NCI-H2081 treated with DMSO at 0.1 percent for 48 hours (cell line): ENCODE measurements at places on chromosomes 12 and 14.

DNA sequence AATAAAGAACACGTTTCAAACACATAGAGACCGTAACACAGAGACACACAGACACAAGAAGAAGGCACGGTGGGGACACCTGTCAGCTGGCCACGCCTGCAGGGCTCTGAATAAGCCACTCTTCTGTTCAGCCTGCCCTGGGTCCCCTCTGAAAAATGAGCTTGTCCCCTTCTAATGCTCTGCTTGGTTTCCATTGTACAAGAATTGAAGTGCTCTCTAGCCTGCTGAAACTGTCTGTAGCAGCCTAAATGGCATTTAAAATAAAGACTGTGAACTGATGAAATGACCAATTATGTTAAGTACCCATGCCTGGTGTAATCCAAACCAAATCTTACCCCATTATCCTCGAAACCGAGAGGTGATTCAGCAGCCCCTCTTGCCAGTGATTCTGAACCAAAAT is 139.8 kb downstream of the FOXN3 start:
- no peak for DNase-seq

DNA sequence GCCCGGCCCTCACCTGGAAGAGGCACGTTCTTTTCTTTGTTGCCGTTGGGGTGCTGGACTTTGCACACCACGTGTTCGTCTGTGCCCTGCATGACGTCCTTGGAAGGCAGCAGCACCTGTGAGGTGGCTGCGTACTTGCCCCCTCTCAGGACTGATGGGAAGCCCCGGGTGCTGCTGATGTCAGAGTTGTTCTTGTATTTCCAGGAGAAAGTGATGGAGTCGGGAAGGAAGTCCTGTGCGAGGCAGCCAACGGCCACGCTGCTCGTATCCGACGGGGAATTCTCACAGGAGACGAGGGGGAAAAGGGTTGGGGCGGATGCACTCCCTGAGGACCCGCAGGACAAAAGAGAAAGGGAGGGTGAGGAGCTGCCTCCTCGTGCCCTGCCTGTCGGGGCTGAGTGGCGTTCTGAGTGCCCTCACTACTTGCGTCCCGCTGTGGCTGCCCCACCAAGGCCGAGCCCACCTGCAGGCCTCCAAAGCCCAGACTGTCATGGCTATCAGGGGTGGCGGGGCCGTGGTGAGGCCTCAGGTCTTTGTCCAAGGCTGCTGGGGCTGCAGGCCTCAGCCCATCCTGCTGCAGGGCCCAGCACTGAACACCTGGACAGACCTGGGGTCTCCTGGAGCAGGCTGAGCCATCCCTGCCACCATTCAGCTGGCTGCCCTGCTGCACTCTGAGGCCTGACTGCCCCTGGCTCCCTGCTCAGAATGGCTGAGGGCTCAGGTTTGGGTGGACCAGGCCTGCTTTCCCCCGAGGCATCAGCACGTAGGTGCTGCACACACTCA is 329.7 kb downstream of the TMEM121 start:
- DNase-seq, result no peak

GRCh38 chr12:26123482-26123980 is 1.3 kb downstream of the BHLHE41 start:
- no peak for DNase-seq

- no peak for DNase-seq
Observed at GRCh38 chr12:85309125-85309566, 29.1 kb downstream of the ALX1 start.

DNA sequence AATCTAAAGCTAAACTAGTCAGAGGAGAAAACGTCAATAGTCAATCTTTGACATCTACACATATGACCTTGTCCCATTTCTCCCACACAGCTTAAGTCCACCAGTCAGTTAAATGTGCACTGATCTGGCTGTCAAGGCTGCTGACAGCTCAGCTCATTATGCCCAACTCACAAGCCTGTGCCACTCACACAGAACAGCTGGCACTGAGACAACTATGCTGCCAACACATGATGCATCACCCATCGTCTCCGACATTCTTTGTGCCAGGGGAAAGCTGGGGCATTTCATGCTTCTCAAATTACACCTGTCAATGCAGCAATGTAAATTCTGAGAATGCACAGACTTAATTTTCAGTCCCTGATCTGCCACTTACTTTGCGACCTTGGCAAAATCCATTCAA is 25.3 kb downstream of the GNS start:
- no peak for DNase-seq

DNA sequence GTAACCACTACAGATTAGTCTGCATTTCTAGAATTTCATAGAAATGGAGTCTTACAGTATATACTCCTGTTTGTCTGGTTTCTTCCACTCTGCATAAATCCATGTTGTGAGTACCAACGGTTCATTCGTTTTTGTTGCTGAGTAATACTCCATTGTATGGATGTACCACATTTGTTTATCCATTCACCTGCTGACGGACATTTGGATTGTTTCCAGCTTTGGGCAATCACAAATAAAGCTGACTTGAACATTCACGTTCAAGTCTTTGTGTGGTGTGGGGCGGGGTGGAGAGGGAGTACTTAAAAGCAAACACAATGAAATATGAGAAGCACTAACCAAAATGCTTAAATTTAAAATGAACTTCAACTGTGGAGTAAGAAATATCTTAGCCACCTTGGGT is 7.1 kb downstream of the HECTD4 start:
- DNase-seq, result no peak

GRCh38 chr12:114450019-114450418 is 44.1 kb upstream of the TBX5 start:
- DNase-seq, result no peak

DNA sequence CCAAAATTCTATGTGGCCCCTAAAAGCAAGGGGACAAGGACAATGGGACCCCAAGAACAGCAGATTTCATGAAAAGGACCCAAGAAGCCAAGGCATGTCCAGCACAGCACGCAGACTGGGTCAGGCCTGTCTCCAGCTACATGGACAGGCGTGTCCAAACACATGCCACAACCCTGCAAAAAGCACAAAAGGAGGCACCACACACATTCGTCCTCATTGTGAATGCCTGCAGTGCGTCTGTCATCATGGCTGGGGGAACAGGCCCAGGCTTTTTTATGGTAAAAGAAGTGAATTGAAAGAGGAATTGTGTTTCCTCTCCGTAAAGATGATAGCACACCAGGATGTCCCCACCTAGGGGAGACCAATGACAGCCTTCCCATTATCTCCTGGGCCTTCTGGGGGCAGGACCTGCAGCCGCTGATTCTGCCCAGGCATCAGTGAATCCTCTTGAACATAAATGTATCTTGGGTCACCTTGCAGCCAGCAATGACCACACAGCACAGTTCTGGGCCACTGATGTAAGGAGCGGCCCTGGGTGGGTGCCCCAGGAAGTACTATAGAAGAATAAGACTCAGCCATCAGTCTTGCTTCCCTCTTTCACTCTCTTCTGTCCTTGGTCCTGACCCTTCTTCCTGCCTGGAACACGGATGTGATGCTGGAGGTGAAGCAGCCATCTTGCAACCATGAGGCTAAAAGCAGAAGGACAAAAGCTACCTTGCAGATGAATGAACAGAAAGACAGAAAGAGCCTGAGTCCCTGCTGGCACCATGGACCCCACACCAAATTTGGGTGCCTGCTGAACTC is 29.8 kb upstream of the C14orf180 start:
- DNase-seq, result no peak

- no peak for DNase-seq
Observed at GRCh38 chr14:57933349-57933748, 67.5 kb upstream of the SLC35F4 start.

- no peak for DNase-seq
Observed at GRCh38 chr12:77204083-77204482, 138.7 kb upstream of the E2F7 start.

DNA sequence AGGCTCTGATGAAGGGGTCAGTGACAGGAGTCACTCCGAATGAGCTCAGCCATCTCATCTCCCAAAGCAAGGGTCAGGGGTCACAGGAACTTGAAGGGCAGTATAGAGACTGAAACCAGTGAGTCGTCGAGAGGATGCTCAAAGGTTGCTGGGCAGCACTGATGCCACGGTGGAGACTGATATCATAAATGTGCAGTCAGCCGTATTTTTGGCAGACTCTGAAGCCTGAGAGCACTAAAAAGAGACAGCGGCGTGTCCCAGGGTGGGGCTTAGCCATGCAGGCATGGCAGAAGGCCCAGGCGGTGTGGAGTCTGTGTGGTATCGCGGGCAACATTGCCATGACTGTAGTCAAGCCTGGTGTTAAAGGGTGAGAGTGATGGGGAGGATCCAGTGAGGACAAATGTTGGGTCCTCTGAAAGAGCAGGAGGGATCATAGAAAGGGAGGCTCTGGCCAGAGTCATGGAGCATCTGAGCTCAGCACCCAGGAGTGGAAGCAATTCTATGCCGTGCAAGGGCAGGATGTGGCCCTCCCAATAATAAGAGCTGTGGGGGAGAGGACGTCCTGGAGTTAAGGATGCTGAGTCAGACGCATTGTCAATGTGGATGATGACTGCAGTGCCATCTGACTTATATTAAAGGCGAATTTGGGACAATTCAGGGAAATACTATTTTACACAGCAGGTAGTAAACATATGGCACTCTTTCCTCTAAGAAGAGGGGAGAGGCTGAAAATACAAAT is 241.2 kb upstream of the FKBP4 start:
- DNase-seq, result no peak

DNA sequence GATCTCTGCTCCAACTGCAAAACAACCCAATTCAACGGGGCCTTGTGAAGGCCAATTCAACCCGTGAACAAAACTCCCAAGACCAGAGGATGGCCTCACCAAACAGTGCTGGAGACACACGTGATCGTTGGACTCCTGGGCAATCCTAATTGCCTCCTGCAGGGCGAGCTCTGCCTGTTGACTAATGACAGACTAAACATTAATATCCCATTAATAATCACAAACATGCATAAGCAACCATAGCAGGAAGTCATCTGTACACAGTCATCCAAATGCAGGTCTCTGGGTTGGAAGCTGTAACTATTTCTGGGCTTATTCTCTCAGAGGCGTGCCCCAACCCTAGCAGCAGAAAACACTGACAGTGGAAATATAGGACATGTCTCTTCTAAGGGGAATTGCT is 21.0 kb downstream of the ANAPC5 start:
- DNase-seq, result no peak

DNA sequence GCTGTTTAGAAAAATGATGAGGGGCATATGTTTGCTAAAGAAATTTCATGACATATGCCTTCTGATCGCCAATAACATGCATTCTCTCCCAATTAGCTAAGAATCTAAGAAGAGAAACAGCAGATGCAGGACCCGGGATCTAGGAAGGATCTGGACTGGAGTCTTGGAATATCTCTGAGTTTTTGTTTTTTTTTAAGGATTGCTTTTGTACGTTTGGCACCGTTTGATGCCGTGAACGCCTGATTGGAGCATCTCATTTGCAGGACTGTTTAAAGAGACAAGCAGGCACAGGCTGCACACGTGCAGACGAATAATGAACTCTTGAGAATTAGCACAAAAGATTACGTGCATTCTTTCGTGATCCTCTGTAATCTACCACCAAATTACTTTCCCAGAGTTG is 13.6 kb downstream of the EML1 start:
- DNase-seq, result no peak

- no peak for DNase-seq
Observed at GRCh38 chr12:109268896-109269295, 40.2 kb downstream of the FOXN4 start.

- no peak for DNase-seq
Observed at GRCh38 chr12:121908702-121909101, 9.7 kb upstream of the CFAP251 start.

DNA sequence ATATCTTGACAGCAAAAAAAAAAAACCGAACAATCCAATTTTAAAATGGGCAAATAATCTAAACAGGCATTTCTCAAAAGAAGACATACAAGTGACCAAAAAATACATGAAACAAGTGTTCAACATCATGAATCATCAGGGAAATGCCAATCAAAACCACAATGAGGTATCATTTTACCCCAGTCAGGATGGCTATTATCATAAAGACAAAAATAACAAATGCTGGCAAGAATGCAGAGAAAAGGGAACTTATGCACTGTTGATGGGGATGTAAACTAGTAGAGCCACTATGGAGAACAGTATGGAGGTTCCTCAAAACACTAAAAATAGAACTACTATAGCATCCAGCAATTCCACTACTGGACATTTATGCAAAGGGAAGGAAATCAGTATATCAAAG is 448.2 kb downstream of the RGS6 start:
- no peak for DNase-seq

DNA sequence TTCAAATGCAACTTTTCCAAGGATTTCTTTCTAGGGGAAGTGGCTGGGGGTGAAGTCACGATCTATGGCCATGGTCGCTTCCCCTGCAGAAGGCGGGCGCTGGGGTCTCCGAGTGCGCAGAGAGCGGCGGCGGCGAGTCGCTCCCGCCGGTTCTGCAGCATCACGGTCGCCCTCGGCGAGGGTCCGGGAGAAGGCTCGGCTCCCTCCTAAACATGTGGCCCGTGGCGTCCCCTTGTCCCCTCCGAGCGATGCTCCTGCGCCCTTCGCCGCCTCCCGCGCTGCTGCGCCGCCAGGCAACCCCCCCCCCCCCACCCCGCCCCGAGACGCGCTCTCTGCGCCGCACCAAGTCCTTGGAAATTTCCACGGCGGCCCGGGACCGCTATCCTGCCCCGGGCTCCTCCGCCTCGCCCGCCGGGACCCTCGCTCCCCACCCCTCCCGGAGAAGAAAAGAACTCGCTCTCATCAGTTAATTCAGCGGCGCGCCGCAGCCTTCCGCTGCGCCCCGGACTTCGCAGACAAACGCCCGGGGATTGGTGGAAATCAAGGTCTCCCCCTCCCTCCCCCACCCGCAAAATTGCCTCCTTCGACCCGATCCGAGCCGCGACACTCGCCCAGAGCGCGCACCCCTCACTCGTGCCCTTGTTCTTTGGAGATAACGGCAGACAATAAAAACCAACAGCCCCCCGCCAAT is at the start of gene ST8SIA1:
ST8SIA1 (minus strand) TSS at position 298 of the 691 bp plus-strand sequence. CDS start 475 bp downstream, outside the sequence.
- DNase-seq, result no peak

GRCh38 chr12:85466890-85467289 is 186.9 kb downstream of the ALX1 start:
- no peak for DNase-seq

DNA sequence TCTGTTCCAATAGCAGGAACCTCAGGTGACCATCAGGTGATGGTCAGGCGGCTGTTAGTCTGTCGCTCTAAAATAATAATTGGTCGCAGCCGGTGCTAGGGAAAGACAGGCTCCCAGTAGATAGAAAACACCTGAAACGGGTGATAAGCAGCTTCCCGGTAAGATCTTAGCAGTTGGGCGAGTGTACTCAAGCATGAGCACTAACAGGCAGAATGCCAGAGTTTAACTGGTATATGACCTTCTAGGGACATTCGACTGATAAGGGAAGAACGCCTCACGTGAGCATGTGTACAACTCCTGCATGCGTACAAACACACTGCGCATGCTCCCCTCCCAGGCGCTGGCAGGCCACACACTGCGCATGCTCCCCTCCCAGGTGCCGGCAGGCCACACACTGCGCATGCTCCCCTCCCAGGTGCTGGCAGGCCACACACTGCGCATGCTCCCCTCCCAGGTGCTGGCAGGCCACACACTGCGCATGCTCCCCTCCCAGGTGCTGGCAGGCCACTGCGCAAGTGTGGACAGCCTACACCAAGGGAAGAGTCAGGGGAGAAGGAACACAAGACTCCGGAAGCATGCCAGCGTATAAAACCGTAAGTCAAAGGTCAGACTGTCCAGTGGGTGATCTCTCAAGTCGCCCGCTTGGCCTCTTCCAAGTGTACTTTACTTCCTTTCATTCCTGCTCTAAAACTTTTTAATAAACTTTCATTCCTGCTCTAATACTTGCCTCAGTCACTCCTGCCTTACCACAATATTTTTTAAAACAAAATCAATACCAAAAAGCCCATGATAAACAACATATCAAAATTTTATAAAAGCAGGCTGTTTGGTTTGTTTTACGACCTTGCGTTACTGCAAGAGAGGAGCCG is 24.5 kb downstream of the GPRC5D start:
- DNase-seq, result peak; percentile 72

GRCh38 chr12:46369474-46370379 is 2.8 kb downstream of the SLC38A2 start:
- DNase-seq, result no peak

- DNase-seq, result no peak
Observed at GRCh38 chr14:103066399-103066798, 9.1 kb upstream of the CDC42BPB start.
